Activated naive CD4-positive, alpha-beta T cell treated with Interleukin-2 at 50 U/mL for 16 hours (primary cell): ENCODE measurements at places on chromosomes 7 and 10.

DNA sequence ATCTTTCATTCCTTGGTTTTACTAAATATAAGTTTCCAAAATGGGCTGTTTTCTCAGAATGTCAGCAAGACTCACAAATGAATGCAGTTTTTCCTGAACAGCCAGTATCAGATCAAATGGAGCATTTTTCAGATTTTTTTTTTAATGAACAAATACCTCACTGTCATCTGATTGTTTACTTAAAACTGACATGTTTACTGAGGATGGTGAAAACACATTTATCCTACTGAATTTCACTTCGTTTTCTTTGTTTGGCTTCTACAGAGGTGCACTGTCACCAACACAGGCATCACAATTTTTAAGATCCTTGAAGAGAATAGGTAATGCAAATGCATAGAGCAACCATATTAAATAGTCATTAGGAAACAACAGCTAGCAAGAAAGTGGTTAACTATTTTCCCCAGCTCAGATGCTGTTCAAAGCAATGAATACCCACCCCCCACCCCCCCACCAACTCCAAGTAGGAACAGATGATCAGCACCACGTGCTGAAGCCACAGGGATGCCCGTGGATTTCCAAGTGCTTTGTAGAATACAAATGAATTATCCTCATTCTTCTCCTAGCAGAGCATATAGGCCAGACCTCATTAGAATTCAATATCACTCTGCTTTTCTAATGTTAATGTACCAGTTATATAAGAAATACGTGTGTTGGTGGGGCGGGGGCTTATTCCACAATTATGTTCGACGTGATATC is 205.9 kb downstream of the SKAP2 start:
- DNase-seq, result no peak

- DNase-seq, result no peak
These were observed 73.4 kb upstream of the FAM13C start for GRCh38 chr10:59435707-59436106.

DNA sequence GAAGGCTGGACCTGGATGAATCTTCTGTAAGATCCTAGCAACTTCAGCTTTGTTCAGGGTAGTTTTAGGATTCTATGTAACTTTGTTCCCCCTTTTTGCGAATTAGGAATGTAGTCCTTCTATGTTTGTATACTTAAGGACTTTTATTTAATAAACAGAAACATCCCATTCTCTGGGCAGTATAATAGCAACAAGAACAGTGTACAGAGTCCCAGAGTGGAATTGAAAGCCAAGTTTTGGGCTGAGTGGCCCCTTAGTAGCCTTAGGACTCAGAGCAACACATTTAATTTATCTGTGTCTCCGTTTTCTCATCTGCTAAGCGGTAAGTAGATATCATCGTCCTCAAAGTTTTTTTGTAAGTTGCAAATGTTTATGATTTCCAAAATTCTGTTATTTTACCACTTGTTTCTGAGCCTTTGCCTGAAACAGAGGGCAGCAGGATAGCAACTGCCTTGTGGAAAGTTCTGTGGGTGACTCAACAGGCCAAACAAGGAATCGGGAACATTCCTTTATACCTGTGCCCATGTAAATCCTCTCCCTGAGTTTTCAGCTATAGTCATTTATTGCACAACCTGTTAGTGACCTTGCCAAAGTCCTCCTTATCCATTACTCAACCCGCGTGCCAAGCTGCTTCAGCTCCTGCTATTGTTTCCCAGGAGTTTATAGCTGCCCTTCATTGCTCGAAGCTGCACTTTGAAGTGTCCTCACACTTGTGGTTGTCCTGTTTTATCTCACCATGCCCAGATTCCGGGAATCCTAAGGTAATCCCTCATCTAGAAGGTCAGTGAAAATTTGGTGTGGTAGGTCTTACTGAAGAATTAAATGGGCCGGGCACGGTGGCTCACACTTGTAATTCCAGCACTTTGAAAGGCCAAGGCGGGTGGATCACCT is 199.1 kb upstream of the AHR start:
- DNase-seq, result no peak

GRCh38 chr10:5620966-5621365 is 45.4 kb downstream of the ASB13 start:
- no peak for DNase-seq

DNA sequence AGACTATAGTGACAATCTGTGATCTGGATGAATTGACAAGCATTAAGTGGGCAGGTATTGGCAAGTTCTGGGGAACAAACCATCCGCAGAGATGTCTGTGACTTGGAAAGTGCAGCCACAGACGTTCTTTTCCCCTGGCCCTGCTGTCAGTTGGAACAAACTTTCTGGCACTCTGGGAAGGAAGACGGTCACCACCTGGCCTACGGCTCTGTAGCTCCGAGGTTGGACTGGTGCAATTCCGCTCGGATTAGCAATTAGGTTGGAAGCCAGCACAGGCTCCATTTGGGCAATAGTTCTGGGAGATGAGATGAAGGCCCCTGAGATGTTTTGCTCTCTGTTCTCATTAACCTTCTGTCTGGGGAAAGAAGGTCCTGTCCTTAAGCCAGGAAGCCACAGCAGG is 437.5 kb downstream of the CALN1 start:
- no peak for DNase-seq

GRCh38 chr7:99109108-99110051 is 34.5 kb downstream of the SMURF1 start:
- DNase-seq, result no peak

- DNase-seq, result no peak
These were observed 52.6 kb upstream of the PCBD1 start for GRCh38 chr10:70940834-70941568.

- DNase-seq, result no peak
These were observed 190.2 kb downstream of the RELN start for GRCh38 chr7:103799298-103799697.

DNA sequence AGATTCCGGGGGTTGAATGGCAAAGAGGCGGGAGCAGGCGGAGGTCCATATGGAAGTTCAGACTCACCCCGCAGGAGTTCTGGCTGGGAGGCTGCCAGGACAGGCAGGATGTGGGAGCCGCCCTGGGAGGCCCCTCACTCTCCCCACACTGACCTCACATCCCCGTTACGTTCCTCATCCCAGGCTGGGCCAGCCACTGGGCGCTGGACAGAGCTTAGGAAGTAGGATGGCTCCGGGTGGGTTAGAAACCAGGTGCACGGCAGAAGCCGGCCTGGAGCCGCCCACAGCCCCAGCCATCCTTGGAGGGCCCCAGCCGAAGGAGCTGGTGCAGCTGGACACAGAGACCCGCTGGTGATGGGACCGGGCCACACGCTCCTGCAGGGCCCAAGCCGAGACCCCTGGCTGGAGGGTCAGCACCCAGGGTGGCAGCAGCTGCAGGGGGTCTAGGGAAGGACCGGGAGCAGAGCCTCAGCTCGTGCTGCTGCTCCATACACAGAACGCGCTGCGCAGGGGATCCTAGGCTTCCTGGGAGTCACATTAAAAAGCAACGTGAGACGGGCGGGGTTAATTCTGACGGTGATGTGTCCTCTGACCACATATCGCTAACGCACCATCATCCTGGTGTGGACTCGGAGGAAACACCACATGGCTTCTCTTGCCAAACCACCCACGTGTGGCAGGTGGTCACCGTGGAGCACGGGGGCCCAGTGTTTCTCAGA is 98.6 kb upstream of the DIP2C start:
- DNase-seq, result no peak

DNA sequence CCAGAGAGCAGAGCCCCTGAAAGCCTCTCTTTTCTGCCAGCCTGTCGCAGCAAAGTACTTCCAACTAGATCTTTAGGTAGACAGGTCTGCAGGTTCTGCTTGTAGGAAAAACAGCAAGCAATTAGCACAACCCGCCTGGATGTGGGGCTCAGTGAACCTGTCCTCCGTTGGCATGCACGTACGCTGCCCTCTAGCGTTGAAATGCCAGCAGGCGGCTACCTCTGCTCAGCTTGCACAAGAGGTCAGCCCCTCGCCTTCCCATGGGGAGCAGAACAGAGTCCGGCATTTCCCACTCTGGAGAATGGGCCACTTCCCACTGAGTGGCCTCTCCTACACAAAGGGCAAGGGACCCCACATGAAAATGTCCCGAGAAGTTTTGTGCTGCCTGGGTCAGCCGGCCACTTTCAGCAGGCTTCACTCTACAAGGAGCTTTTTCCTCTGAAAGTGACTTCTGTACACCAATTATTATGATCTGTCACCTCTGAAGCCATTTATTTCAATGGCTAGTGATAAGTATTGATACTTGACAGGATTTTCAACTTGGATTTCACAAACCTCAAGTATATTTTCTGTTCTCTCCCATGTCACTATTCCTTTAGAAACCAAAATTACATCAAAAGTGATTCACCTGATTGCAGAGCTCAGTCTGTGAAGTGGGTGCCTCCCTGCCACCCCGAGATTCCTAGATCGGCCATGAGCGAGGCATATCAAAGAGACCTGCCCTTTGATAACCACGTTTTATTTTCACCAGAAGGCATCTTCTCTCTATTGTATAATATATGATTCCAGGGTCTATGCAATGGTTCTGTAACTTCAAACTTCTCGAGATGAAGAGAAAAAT is 56.7 kb downstream of the JCAD start:
- DNase-seq, result peak; percentile 55

GRCh38 chr10:114095559-114096337 is 52.1 kb downstream of the ADRB1 start:
- DNase-seq, result no peak

DNA sequence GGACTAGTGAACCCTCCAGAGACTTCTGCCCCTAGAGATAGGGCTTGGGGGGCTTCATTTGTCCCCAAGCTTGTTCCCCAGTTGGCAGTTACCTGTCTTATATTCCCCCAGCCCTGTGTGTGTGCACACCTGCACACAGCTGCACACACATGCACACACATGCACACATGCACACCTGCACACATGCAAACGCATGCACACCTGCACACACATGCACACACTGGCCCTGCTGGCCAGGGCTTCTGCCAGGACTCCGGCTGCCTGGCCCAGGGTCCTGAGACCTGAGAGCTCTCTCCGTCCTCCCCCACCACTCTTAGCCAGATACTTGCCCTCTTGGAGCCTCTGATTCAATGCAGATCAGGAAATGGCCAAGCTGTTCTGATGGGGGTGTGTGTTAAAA is 6.7 kb downstream of the ZMIZ1 start:
- DNase-seq, result no peak

- no peak for DNase-seq
These were observed 200.4 kb downstream of the DKK1 start for GRCh38 chr10:52514481-52514880.

- DNase-seq, result no peak
These were observed 434.0 kb downstream of the INHBA start for GRCh38 chr7:41268878-41269277.

- DNase-seq, result no peak
These were observed 6.0 kb upstream of the PON1 start for GRCh38 chr7:95330204-95330960.

DNA sequence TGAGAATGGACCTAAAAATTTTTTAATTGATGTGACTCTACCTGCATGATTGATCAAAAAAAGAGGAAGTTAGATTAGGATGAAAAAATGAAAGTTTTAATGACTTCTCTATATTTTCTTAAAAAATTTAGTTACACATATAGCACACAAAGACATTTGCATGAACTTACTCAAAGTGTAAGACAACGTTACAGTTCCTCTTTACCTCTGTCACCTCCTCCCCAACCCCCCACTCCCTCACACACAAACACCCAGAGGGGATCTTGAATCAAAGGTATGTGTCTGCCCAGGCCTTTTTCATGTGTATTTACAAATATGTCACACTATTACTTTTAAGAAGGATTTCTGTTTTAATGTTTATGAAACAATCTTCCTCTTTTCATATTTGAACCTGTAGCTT is 20.6 kb upstream of the CDCA7L start:
- DNase-seq, result no peak

DNA sequence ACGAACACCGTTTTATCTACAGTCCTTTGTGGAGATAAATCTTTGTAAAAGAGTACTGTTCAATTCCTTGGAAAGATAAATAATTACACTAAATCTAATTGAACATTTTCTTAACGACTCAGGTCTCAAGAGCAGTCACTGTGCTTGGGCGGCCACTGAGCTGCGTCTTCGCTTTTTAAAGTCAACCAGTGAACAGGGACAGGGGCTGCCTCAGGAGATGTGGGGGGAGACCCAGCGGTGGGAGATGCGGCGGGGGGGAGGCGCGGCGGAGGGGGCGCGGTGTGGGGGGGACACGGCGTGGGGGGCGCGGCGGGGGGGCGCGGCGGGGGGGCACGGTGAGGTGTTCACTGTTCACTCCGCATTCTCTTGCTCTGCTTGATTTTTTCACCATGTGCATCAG is 39.8 kb downstream of the CAMK2B start:
- no peak for DNase-seq

DNA sequence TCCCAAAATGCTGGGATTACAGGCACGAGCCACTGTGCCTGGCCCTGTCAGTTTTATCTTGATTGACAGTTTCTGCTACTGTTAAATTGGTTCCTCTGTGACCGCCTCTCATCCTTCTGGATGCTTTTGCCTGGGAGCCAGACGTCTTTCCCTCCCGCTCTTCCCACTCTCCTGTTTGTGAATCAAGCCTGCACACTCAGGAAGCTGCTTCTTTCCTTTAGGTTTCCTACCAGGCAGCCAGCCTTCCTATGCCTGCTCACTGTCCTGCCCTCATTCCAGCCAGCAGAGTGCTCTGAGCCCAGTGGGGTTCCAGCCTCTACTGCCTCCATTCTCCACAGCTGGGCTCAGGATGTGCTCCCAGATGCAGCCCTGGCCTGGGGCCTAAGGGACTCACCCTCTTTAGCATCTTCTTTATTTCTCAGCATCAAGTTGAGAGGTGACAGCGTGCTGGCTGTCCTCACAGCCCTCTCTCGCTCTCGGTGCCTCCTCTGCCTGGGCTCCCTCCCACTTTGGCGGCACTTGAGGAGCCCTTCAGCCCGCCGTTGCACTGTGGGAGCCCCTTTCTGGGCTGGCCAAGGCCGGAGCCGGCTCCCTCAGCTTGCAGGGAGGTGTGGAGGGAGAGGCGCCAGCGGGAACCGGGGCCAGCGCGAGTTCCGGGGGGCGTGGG is 5.1 kb downstream of the SH2D4B start:
- DNase-seq, result no peak

DNA sequence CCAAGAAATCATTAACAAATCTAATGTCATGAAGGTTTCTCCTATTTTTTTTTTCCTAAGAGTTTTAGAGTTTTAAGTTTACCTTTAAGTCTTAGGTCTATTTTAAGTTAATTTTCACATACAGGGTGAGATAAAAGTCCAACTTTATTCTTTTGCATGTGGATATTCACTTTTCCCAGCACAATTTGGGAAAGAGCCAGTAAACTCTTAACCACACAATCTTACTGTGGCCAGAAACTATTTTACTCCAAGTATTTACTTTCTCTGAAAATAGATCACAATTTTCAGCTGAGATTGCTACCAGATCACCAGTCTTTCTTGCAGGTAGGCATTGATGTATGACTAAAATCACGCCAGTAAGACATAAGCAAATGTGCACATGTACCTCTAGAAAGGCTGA is 728.5 kb downstream of the TNS3 start:
- DNase-seq, result no peak
